ENCODE measurements at places on chromosomes 7 and 10.

- no peak for DNase-seq
These were observed 4.4 kb upstream of the IRF5 start for GRCh38 chr7:128933180-128933891.

GRCh38 chr10:44674536-44675386 lies 236.4 kb upstream of the TMEM72 start:
- DNase-seq = no peak

GRCh38 chr10:32938554-32939061 lies 19.4 kb downstream of the ITGB1 start:
- DNase-seq = no peak

- DNase-seq = no peak
These were observed 264.6 kb downstream of the SNX10 start for GRCh38 chr7:26556061-26556881.

DNA sequence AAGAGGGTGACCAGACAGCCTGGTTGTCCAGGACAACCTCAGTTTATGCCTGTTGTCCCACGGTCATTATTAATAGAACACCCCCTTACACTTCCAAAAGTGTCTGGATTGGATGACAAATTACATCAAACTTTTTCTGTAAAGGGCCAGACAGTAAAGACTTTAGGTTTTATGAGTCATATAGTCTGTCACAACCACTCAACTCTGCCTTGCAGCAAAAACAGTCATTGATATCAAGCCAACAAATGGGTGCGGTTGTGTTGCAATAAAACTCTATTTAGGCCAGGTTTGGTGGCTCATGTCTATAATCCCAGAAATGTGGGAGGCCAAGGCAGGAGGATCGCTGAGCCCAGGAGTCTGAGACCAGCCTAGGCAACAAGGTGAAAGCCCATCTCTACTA lies 66.7 kb upstream of the ATP6V0A4 start:
- no peak for DNase-seq

DNA sequence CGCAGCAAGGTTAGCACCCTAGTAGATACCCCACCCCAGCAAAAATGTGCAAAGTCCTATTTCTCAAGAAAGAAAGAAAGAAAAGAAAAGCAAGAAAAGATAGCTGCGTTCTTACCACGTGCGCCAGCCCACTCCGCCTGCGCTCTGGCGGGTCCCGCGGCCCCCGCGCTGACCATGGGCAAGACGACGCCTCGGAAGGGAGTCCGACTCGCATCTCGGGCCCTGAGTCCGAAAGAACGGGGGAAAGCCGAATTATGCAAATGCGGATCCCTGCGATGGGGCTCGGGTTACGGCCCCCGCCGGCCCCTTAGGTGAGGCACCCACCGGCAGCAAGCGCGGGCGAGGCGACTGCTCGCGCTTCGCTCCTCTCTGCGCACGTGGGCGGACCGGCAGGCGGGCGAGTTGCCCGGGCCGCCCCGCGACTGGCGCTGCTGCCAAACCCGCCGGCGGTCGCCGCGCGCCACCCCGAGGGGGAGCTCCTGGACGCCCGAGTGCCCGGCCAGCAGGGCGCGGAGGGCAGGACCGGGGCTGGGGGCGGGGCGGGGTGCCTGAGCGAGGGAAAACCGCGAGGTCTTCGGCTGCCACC lies 2.4 kb upstream of the EGR2 start:
- DNase-seq = no peak

DNA sequence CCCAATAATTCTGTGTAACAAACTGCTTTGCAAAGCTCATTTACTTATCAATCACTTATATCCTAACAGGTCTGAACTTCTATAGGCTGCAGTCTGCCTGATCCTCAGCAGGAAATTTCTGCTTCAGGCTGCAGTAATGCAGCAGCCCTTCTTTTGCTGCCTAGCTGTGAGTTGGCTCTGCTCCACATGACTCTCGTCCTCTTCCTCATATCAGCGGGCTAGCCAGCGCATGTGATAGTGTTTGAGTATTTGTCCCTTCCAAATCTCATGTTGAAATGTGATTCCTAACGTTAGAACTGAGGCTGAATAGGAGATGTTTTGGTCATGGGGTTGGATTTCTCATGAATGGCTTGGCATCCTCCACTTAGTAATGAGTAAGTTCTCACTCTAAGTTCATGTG lies 387.8 kb downstream of the SEMA3D start:
- no peak for DNase-seq

DNA sequence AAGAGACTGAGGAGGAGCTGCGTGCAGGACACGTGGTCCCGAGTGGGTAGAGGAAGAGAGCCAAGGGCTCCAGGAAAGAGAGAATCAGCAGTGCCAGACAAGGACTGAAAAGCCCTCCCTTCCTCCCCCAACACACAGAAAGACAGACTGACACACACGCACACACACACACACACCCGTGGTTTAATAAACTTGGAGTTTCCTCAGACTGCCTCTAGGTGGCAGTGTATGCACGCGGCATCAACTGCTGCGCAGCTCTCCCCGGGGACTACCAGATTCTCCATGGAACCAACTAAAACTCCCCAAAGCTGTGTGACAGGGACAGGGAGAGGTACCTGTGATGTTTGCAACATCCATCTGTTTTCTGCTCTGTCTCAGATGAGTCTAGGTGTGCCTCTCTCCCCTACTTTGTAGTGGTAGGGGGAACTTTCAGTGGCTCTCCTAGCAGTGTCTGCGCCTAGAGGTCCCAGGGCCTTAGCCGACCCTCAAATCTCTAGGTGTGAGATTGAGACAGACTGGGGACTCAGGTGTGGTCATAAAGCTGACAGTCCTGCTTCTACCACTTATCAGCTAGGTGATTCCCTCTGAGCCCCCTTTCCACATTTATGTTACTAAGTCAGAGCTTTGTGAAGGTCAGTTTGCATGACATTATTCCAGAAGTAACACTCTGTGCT lies 9.3 kb upstream of the TSPAN14 start:
- DNase-seq = peak; percentile 25

GRCh38 chr7:108263425-108263824 lies 133.3 kb upstream of the LAMB4 start:
- no peak for DNase-seq

GRCh38 chr7:133754708-133755107 lies 372.4 kb upstream of the LRGUK start:
- no peak for DNase-seq

- DNase-seq = no peak
These were observed 57.1 kb upstream of the RHOBTB1 start for GRCh38 chr10:61000769-61001730.

DNA sequence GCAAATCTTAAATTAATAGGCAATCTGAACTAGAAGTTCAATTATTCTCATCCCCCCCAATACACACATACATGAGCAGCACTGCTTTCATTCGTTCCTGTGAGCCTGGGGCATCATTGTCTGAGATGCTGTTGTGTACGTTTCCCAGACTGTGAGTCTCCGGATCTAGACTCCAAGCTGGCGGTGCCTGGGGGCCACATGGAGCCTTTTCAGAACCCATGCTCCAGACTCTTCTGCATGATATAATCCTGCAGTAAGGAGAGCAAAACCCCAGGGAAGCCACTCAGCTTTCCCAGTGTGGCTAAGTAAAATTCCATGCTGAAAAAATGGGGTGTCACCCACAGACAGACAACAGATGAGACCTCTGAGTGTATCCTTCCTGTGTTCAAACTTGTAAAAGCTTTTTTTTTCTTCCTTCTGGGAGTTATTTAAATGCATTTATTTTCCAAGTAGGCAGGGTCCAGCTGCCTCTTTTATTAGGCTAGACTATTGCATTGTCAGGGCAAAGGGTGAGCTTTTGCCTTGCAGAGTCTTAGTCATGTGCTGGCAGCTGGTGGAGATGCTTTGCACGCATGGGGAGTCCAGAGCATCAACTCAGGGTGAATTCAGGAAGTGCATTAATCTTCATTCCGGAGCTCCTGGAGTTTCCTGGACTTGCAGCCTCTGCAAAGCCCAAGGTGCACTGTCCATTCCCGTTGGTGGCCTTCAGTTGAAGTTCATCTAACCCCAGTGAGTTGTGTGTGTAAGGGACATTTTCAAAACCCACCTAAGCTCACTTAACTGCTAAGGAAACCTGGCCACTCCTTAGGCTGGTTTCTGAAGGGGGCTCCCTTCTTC lies 185.7 kb upstream of the ADO start:
- DNase-seq = no peak

GRCh38 chr7:120278773-120279172 lies 5.8 kb downstream of the KCND2 start:
- no peak for DNase-seq

DNA sequence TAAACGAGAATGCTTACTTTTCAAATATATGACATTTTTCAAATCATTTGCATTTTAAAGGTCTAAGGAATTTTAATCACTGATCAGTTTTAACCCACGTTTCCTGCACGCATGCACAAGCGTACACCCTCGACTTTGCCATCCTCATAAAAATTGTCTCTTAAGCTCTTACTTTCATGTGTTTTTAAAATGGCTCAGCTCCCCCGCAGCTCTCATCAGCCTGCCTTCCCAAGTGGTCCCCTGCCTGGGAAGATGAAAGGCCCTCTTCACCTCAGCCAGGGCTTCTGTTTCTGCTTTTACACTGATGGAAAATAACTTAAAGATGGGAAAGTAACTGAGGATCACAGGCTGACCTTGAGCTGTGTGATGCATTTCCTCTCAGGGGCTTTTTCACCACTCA lies 131.6 kb upstream of the LSM8 start:
- DNase-seq = no peak

DNA sequence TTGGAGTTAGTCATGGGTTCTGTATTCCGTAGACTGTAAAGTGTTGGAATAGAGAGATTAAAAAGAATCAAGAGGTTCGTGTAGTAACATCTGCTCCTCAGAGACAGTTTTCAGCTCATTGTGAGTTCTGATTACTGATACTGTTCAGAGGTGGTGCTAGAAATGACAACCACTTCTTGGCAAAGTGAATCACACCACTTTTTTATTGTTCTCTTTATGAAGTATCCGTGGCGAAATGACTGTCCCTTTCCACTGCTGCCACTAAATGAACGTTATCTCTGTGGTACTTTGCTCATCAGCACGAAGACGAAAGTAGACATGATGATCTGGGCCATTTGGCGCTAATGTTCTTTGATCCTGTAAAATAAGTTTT lies 860 bp downstream of the RPP30 start:
- no peak for DNase-seq

DNA sequence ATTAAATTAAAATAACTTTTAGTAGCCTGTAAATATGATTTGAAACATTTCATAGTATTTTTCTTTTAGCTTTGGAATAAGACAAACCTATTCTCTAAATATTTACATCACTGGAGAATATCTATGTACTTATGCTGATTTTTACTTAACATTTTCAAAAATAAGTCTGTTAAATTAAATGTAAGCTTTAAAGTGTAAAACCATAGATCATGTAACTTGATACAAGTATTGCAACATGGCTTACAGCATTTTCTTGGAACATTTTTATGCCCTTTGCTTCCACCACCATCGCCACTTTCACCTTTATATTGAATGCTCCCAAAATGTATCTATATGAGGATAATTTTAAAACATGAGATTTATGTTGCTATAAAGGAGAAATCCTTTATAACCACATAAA lies 427.1 kb downstream of the GFRA1 start:
- no peak for DNase-seq

DNA sequence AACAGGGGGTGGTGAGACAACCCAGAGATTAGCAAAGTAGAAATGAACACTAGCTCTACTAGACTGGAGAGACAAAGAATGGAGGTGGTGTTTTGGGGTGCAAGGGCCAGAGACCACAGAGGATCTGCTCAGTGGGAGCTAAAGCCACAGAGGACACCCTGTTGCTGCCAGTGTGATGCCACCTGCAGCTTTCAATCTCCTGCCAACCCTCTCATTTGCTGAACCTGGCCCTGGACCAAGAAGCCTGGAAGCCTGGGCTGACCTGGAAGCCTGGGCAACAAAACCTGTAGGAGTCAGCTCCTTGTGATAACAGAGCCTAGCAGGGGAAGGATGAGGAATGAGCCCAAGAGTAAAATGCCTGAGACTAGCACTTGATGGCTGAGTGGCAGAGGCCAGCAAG lies 81.1 kb upstream of the ADO start:
- DNase-seq = no peak

- DNase-seq = no peak
These were observed 29.4 kb upstream of the ANAPC16 start for GRCh38 chr10:72186258-72186981.

GRCh38 chr7:46607176-46607575 lies 686.1 kb upstream of the IGFBP3 start:
- no peak for DNase-seq

DNA sequence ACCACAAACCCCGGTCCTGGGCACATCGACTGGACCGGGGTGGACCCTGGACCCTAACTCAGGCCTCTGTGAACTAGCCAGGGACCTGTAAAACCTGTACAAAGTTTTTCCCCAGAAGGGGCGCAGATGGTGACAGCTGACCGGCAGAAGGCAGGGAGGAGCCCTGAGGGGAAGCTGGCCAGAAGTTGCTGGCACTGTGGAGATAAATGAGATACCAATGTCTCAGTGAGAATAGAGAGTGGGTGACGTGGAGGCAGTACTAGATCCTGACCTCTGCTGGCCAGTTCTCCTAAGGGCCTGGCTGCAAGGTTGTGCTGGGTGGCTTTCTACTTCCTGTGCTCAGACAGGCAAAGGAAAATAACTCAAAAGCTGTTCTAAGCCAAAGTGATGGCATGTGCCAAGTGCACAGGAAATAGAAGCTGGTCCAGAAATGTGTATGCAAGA lies 10.6 kb upstream of the TSPAN14 start:
- no peak for DNase-seq

GRCh38 chr7:154984601-154985188 lies 18.2 kb downstream of the PAXIP1 start:
- no peak for DNase-seq

GRCh38 chr10:60944058-60944909 lies at the start of gene RHOBTB1:
Gene RHOBTB1 (minus strand): TSS chr10:60944185. CDS start chr10:60911542, 32,643 bp downstream.
- DNase-seq = peak; percentile 5

DNA sequence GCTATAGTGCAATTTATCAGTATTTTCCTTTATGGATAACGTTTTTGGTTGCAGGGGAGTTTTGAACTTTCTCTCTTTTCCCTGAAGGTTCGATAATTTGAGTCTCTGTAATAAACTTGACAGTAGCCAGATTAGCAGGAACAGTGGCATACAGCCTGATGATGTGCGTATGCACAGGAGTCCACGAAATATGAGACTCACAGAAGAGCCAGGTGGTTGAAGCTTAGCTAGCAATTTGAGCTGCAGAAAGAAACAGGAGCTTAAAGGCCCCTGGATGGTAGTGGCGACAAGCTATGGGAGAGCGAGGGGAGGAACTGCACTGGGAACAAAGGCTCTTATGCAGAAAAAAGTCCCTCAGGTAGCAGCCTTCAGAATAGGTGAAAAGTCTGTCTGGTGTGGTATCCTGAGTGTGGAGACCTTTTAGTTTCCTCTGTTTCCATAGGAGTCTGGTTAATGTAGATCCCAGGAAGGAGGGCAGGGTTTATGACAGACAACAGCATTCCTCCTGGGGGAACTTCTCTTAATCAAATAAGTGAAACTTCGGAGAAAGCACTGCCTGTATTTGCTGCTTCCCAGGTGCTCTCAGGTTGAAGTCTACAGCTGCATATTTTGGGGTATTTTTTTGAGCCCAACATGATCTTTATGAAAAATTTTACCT lies 32.7 kb downstream of the FANK1 start:
- DNase-seq = no peak

- no peak for DNase-seq
These were observed 87.1 kb downstream of the NRP1 start for GRCh38 chr10:33247221-33247922.

Data from stimulated activated CD8-positive, alpha-beta memory T cell treated with anti-CD3 and anti-CD28 coated beads, Interleukin-7, amount 100 ng/mL, for 4 hours (primary cell).